ENCODE measurements at places on chromosomes 5 and 9.

DNA sequence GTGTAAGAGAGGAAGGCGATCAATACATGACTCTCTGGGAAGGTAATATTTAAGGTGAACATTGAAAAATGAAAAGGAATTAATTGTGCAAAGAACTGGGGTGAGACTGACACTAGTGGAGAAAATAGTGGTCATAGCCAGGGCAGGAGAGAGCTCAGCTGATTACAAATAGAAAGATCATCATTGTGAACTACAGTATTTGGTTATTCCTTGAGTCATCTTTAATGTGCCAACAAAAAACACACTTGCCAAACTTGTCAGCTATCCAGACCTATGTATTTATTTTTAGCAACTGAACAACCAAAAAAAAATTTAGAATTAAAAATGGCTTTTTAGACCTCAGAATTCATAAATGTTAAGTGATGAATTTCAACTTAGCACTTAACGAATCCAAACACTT lies 749.8 kb upstream of the CDH9 start:
- no peak for DNase-seq

- DNase-seq: no peak
Observed at GRCh38 chr9:26169708-26170107, 491.5 kb upstream of the TUSC1 start.

DNA sequence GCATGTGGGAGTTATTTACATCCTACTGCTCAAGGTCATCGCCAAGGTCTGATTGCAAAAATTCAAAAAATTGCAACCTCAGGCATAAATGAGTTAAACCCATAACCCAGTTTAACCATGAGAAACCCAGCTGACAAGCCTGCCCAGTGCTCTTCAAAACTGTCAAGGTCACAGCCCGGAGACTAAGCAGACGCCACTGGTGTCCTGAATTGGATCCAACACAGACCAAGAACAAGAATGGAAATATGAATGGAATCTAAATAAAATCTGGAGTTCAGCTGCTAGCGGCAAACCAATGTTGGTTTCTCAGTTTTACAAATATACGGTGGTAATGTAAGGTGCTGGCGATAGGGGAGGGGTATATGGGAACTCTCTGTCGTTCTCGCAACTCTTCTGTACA lies 201.5 kb upstream of the MVB12B start:
- DNase-seq: no peak

DNA sequence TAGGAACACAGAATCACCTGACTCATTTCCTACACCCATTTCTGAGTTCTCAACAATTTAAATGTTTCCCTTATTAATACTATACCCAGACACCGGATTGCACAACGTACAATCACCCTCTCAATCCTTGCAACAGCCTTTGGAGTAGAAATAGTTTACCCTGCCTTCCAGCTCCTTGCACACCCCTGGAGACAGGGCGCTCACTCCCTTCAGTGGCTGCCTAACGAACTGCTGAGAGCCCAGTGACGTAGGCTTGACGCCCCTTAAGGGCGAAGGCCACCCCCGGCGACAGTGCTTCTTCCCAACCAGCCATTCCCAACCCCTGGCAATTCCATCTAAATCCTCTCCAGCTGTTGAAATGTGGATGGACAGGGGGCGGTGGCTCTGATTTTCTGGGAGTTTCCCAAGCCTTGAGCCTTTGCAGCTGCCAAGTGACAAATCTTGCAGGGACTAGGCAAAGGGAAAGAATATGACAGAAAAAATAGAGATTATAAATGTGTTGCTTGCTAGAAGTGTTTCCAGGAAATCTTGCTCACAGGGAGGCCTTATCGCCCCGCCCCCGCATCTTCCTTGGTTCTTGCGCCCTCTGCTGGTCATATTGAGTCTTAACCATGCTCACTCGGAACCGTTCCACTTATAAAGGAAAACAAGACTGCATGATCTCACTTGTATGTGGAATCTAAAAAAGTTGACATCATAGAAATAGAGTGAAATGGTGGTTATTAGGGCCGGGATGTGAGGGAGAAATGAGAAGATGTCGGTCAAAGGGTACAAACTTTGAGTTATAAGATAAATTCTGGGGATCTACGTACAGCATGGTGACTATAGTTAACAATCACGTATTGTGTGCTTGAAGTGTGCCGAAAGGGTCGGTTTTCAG lies 7.6 kb upstream of the BARX1 start:
- peak; percentile 88 for DNase-seq

DNA sequence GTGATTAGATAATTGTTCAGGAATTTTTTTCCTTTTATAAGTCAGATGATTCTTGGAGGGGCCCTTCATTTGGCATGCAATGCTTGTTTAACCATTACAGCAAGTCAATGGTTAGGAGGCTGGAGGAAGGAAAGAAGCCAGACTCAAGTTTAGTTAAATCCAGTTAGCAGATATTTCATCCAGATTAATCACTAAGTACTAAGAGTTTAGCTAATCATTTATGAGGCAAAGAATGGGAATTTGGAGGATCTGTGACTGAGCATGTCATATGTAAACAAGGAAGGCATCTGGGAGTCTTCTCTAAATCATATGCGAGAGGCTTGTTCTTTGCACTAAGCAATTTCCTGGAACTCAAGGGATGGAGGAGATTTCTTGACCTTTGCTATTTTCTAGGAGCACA lies 145.3 kb upstream of the SGCD start:
- DNase-seq: no peak

DNA sequence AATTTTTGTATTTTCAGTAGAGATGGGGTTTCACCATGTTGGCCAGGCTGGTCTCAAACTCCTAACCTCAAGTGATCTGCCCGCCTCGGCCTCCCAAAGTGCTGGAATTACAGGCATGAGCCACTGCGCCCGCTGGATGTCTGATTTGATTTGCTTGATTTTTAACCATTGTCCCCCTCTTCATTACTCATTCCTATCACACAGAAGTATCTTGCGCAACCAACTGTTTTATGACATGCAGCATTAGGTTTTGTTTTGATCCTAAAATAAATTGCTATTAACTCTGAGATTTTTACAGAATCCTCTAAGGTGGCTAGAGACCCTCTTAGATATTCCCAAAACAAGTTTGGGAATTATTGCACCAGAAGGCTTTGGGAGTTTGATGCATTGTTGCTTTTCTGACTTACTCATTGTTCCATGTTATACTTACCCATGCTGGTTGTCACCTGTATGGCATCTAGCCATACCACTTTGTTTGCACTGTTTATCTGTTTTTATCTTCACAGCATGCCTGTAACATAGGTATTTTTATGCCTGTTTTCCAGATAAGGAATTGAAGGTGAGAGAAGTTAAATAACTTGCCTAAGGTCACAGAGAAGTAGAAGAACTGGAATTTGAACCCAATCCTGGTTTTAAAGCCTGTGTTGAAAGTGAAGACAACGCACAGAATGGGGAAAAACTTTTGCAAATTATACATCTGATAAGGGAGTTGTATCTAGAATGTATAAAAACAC lies 35.9 kb upstream of the PWWP2A start:
- DNase-seq: no peak

DNA sequence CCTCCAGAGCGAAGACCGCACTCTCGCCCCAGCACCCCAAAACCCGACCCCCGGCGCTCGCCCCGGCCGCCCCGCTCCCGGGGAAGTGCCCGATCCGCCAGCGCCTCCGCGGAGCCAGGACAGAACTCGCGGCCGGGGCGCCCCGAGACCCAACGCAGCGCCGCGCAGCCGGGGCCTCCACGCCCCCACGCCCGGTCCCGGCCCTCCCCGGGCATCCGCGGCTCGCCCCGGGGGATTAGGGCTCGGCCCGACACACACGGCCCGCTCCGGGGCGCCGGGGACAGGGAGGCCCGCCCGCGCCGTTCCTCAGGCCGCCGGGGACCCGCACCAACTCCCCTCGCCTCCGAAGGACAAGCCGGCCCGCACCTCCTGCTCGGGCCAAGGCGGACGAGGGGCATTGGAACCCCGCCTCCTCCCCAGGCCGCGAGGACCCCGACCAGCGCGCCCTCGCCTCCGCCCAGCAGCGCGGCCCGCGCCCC lies 544 bp downstream of the FNBP1 start:
- peak; percentile 74 for DNase-seq

DNA sequence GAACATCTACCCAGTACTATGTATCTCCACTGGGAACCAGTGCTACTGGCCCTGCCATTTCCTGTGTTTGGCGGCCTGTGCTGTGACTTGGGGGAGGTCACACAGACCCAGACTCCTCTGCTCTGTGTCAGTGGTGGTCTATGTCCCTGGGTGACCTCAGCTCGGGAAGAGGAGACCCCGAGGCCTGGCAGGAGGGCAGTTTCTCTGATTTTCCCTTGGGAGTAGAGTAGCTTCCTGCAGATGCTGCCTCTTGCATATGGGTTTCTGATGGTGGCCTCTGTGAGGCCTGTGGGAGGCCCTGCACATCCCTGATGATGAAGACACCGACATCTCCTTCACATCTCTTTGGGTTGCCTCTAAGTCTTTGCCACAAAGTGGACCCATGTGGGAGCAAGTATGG lies 13.0 kb upstream of the SMIM32 start:
- no peak for DNase-seq
